ENCODE measurements at places on chromosomes 5 and 9. TPM values are rescaled to one million over a fixed set of nuclear protein-coding genes. Genes with fewer than 3 reads are reported as not detected.

Gene HAVCR1
- total RNA-seq: not detected

Gene ANKRD34B
- 6.3 TPM for total RNA-seq

Gene KCTD16
- total RNA-seq: 0.10 TPM

Gene C5
- total RNA-seq: 0.15 TPM

Gene OLFML2A
- 11.4 TPM for total RNA-seq

Gene SPARC
- total RNA-seq: 438 TPM

Gene RLN2
- total RNA-seq: 4.7 TPM

Gene TGFBI
- 5.9 TPM for total RNA-seq

Gene GALNT12
- 17.5 TPM for total RNA-seq

Gene FLT4
- 7.7 TPM for total RNA-seq

DNA sequence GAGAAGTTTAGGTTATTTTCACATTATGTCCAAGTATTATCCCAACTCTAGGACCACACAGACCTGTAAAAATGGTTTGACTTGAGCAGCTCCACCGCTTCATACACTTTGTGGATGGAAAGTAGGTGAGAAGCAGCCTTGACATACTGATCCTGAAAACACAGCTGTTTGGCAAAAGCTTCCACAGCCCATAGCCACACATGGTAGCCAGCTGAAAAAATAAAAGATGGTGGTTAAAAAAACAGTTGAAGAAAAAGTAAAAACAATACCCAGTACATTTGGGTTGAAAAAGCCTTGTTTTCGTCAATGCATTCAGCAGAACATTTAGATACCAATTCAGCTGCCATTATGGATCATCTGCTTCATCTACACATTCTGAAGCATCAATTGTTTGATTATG, 36.7 kb downstream of the GEMIN5 start:
- DNase-seq: no peak
- no peaks in the 10 kb centered on the region for H3K4me1 ChIP-seq
- H3K27ac ChIP-seq: no peak overlapping the region
- H3K36me3 ChIP-seq: peaks cover 58% of the 10 kb centered on the region

- no peaks in the 10 kb centered on the region for H3K27me3 ChIP-seq
- no peak overlapping the region for H3K27ac ChIP-seq
- no peak overlapping the region for H3K4me3 ChIP-seq
Observed at GRCh38 chr9:78354324-78354973, 57.5 kb downstream of the PSAT1 start.

GRCh38 chr9:91047529-91047928, 245.9 kb downstream of the SYK start:
- H3K4me3 ChIP-seq: no peak overlapping the region
- no peaks in the 10 kb centered on the region for H3K4me1 ChIP-seq
- H3K27me3 ChIP-seq: no peaks in the 10 kb centered on the region
- no peaks in the 10 kb centered on the region for H3K36me3 ChIP-seq
- H3K27ac ChIP-seq: no peak overlapping the region

- H3K4me1 ChIP-seq: no peaks in the 10 kb centered on the region
- no peak overlapping the region for H3K4me3 ChIP-seq
- H3K27me3 ChIP-seq: no peaks in the 10 kb centered on the region
- no peak for DNase-seq
- peaks cover 19% of the 10 kb centered on the region for H3K36me3 ChIP-seq
Observed at GRCh38 chr9:5749306-5749705, 83.6 kb downstream of the ERMP1 start.

GRCh38 chr5:67992923-67993322, 222.6 kb upstream of the PIK3R1 start:
- H3K27me3 ChIP-seq: no peaks in the 10 kb centered on the region
- no peak overlapping the region for H3K4me3 ChIP-seq
- H3K27ac ChIP-seq: no peak overlapping the region
- no peaks in the 10 kb centered on the region for H3K4me1 ChIP-seq
- H3K36me3 ChIP-seq: no peaks in the 10 kb centered on the region

GRCh38 chr5:73952872-73953271, 326.9 kb downstream of the ARHGEF28 start:
- no peak overlapping the region for H3K27ac ChIP-seq
- H3K4me1 ChIP-seq: no peaks in the 10 kb centered on the region
- no peak for DNase-seq

- no peak overlapping the region for H3K4me3 ChIP-seq
- DNase-seq: no peak
- no peaks in the 10 kb centered on the region for H3K4me1 ChIP-seq
- H3K27ac ChIP-seq: no peak overlapping the region
- no peaks in the 10 kb centered on the region for H3K36me3 ChIP-seq
Observed at GRCh38 chr9:4657426-4658159, 4.5 kb upstream of the PLPP6 start.

DNA sequence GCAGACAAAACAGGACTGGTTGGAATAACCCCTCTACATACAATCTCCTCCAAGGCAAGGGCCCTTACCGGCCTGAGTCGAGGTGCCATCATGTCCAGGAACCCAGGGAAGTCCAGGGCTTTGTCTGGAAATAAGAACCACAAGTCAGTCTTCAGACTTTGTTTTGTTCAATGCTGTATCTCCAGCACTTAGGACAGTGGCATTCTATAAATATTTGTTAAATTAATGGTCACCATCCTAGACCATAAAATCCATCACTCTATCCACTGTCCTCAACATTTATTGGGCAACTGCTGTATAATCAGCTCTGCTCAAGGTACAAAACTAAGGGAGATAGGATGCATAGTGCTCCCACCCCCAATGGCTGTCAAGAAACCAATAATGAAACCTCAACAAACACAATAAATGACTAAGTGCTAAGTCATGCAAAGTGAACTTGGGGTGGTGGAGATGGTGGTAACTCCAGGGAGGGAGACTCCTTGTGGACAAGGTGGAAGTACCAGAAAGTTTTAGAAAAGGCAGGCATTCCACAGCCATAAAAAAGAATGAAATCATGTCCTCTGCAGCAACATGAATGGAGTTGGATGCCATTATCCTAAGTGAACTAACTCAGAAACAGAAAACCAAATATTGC, 5.0 kb downstream of the RELL2 start:
- no peaks in the 10 kb centered on the region for H3K4me1 ChIP-seq
- 0 out of 2 replicates have a peak, but pooled peaks cover 4% of the 10 kb centered on the region for H3K27me3 ChIP-seq
- H3K27ac ChIP-seq: no peak overlapping the region
- DNase-seq: no peak
- H3K4me3 ChIP-seq: no peak overlapping the region

- no peak overlapping the region for H3K4me3 ChIP-seq
- H3K27me3 ChIP-seq: peaks cover 3% of the 10 kb centered on the region
- H3K36me3 ChIP-seq: no peaks in the 10 kb centered on the region
Observed at GRCh38 chr9:68541568-68541967, 885 bp upstream of the TMEM252 start.

DNA sequence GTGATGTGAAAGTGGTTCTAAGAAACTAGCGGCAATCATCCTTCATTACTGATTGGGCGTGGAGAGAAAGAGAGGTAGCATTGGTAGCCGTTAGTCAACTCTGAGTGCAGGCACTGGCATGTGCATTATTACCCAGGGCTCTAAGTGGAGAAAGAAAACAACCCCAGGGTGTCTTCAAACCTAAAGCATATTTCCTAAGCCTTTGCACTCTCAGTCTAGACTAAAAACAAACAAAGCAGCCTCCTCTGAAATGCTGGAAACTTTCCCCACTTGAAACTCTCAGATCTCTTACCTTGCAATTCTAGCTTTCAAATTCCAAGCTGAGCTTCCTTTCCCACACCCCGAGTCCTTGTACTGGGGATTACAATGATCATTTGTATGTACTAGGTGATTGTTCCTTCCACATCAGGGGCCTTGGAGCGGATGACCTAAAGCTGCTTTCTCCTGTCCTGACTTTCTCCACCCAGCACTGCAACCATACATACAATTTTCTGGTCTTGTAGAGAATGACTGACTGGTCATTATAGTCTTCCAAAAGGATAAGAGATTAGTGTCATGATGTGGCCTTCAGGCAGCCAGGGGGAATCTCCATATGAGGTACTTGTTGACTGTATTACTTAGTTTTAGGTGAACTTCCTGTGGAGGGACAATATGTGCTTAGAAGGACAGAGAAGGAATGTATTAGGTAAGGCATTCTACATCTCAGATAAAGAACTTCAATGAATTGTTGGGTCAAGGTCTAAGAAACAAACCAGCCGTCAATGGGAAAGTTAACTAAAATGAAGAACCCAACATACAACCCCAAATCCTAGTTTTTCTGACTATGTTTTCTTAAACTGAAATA, 98.3 kb upstream of the CDKN2B start:
- H3K4me1 ChIP-seq: no peaks in the 10 kb centered on the region
- no peak for DNase-seq
- no peaks in the 10 kb centered on the region for H3K36me3 ChIP-seq
- H3K27ac ChIP-seq: no peak overlapping the region

- H3K4me1 ChIP-seq: no peaks in the 10 kb centered on the region
- H3K36me3 ChIP-seq: no peaks in the 10 kb centered on the region
- no peaks in the 10 kb centered on the region for H3K27me3 ChIP-seq
- no peak overlapping the region for H3K4me3 ChIP-seq
- no peak overlapping the region for H3K27ac ChIP-seq
Observed at GRCh38 chr5:149611326-149611725, 30.0 kb downstream of the ARHGEF37 start.

DNA sequence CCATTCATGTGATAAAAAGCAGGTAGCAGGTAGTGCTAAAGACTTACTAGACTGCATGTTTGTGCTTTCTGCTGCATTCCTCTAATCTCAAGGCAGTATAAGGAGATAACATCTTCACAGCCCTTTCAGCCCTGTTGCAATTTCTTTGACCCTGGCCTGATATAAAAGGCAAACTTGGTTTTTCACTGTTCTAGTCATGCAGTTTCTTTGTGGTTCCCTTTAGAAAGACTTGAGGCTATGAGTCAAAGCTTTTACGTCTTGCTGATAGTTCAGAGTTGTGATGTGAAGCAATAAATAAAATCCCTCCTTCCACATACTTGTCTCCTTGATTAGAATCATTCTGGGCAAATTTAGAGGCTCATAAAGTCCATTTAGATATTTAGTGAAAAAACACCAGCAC, 88.6 kb upstream of the CDKN2B start:
- DNase-seq: no peak
- no peaks in the 10 kb centered on the region for H3K4me1 ChIP-seq
- no peaks in the 10 kb centered on the region for H3K27me3 ChIP-seq
- no peak overlapping the region for H3K4me3 ChIP-seq

DNA sequence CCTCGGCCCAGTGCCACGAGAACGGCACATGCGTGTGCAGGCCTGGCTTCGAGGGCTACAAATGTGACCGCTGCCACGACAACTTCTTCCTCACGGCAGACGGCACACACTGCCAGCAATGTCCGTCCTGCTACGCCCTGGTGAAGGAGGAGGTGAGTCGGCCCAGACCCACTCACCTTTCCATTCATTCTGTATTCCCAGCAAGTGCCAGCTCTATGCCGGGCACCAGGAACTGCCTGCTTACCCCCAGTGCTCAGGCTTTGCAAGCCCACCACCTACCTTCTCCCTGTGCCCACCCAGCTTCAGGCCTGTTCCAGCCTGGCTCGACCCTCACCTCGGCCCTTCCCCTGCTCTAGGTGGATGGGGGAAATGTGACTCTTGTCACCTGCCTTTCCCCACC, 26.6 kb upstream of the AIF1L start:
- no peaks in the 10 kb centered on the region for H3K4me1 ChIP-seq
- no peaks in the 10 kb centered on the region for H3K36me3 ChIP-seq
- H3K27ac ChIP-seq: no peak overlapping the region
- no peak for DNase-seq
- H3K27me3 ChIP-seq: no peaks in the 10 kb centered on the region

- H3K4me3 ChIP-seq: no peak overlapping the region
- no peak for DNase-seq
- no peaks in the 10 kb centered on the region for H3K36me3 ChIP-seq
Observed at GRCh38 chr5:123549256-123549904, 37.4 kb downstream of the CSNK1G3 start.

DNA sequence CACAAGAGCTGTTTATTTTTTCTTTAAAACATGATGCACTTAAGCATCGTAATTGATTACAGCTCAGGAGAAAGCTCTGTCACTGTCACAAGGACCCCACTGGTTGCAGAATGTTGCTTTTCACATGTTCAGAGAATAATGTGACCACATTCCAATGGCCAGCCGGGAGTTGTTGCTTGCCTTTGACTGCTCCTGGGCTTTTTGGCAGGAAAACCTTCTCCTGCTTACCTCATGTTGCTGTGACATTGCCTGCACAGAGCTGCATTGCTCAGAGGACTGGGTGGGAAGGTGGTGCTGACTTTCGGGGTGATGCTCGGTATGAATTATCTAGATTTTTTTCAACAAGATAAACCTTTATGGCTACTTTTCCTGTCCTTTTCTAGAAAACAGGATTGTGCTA, 88.2 kb downstream of the PALM2AKAP2 start:
- no peaks in the 10 kb centered on the region for H3K27me3 ChIP-seq
- H3K4me3 ChIP-seq: no peak overlapping the region

DNA sequence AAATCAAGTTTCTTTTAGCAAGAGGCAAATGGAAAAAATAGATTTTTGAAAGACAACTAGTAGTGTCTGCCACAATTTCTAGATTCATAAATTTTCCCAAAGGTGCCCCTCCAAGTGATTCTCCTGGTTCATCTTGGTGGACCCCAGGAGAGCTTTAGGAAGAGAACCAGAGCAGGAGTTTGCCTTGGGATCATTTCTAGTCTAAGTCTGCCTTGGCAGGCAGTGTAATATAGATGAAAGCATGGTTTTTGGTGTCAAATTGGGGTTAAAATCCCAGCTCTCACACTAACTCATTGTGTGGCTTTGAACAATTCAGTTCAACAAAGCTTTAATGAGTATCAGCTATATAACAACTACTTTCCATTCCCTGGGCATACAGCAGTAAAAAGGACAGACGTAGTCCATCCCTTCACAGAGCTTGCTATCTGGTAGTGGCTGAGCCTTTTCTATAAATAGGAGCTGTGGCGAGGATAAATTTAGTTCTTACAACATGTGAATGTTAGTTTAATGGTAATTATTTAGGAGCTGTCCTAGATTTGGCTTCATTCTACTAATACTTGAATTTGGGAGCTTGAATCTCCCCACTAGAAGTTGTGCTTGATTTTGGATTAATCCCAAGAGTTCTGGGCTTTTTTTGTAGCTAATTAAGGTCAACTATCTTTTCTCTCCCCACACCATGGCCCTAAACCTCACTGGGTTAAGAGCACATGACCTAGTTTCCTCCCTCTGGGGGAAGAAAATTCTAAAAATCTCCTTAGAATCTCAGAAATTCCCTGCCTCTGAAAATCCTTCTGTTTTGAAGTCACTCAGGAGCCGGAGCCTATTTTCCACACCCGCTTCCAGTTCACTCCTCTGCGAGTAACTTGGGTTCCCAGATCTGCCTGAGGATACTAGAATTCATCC, 197.8 kb downstream of the PCSK1 start:
- H3K27me3 ChIP-seq: no peaks in the 10 kb centered on the region
- DNase-seq: no peak
- no peak overlapping the region for H3K4me3 ChIP-seq
- H3K4me1 ChIP-seq: no peaks in the 10 kb centered on the region
- no peak overlapping the region for H3K27ac ChIP-seq
- no peaks in the 10 kb centered on the region for H3K36me3 ChIP-seq

- no peak for DNase-seq
- no peaks in the 10 kb centered on the region for H3K36me3 ChIP-seq
- H3K27ac ChIP-seq: no peak overlapping the region
- no peaks in the 10 kb centered on the region for H3K4me1 ChIP-seq
Observed at GRCh38 chr5:152470167-152470566, 65.1 kb upstream of the NMUR2 start.

Measured in H1 (cell line).